ENCODE measurements at places on chromosomes 6 and 20.

DNA sequence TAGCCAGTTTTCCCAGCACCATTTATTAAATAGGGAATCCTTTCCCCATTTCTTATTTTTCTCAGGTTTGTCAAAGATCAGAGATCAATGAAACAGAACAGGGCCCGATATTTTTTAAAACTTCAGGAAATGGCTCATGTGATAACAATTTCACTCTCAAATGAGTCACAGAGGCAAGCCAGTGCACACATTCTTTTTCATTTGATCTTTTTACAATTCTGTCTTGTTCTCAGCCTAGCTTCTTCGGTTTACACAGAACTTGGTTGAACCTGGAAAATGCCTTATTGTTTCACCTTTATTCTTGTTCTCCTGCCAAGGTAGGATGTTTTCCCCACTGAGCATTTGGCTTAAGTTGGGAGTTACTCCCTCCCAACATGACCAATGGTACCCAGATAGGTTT, 258.9 kb downstream of the COL12A1 start:
- no peak for DNase-seq

DNA sequence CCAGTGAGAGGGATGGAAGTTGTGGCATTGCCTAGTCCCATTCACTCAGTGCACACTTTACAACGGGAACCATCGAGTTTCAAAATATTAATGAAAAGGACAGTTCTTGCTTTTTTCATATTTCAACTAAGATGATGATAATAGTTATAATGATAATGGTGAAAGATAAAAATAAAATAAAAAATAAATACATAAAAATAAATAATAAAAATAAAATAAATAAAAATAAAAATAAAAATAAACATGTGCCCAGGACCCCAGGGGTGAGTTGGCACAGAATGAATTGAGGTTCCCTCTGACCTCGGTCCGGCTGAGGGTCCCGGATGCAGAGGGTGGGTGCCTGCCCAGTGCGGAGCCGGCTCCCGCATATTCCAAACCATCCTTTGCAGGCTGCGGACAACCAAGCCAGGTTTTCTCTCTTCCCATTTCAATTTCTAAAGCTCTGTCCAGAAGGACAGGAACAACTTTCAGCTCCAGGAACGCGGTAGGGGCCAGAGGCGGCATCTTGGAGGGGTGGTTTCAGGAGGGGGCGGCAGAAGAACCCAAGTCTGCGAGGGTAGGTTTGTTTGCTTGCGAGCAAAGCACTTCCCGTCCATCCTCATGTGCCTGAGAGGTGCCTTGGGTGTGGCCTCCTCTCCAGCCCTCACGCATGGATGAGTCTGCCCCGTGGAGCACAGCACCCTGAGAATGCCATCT, 236.8 kb downstream of the DLL1 start:
- DNase-seq = no peak

GRCh38 chr6:52162940-52163908, 23.0 kb upstream of the IL17A start:
- peak; percentile 13 for DNase-seq

- DNase-seq = no peak
Measured at GRCh38 chr6:11276911-11277274, 44.4 kb upstream of the NEDD9 start.

DNA sequence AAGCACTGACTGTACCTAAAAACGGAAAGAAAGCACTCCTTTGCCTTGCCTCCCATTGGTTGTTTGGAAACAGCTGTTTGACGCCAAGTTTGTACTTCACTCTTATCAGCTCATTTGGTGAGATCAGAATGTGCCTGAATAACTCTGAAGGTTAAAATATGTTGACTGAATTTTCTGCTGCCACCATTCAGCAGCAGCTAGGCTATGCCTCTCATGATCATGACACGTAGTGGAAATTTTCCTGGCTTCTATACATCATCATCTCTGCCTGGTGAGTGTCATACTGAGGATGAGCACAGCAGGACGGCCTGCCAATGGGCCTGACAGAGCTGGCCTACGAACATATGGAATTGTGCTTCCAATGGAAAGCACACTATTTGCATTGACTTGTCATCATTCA, 704.9 kb upstream of the CITED2 start:
- no peak for DNase-seq

- DNase-seq = no peak
Measured at GRCh38 chr20:63567136-63567385, 7.0 kb downstream of the HELZ2 start.

- peak; percentile 64 for DNase-seq
Measured at GRCh38 chr6:36118550-36119107, 11.7 kb upstream of the MAPK13 start.

DNA sequence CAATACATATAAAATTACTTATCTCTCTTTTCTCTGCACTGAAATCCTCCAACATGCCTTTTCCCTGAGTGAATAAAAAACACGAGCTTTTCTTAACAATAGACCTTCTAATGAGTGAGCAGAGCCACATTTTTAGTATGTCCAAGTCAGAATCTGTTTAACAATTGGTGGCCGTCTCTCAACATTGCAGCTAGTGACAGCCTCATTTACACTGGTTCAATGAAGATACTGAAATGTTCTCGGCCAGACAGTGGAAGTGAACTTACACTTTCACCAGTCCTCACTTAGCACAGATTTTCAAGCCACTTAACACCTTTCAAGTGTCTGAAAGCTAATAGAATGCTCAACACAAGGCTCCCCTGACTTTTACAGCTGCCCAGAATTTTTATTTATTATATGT, 767.1 kb downstream of the KIF16B start:
- DNase-seq = no peak

DNA sequence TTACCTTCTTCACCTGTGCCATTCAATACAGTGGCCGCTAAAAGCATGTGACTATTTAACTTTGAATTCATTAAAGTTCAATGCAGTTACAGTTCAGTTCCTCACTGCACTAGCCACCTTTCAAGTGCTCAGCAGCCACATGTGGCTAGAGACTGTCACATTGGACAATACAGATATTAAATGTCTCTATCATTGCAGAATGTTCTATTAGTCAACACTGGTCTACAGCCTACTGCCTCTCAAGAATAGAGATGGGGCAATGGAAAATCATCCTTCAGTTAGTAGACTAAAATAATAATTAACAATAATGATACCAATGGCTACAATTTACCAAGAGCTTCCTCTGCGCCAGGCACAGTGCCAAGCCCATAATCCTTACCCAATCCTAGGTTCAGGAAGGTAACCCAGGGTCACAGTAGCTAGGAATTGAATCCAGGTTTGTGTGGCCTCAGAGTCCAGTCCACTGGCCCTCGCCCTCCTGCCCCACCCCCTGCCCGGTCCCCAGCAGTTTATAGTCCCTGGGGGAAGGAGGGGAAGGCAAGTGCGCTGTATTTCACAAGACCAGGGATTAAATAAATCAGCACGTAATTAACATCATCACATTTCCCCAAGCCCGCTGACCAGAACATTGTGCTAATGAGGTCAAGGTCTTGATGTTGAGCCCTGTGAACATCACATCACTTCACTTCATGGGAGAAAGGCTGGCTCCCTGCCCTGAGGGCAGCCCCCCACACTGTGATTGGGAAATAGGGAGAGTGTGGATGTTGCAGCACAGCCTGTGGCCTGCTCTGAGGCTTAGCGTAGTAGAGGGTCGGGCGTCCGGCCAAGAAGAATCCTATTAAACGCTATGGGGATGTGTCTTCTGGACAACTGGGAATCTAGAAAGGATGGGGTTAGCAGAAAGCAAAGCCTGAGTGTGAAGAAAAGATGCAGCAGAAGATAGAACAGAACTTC, 147.2 kb downstream of the VEGFA start:
- DNase-seq = no peak

GRCh38 chr6:46772762-46773161, 20.4 kb upstream of the MEP1A start:
- peak; percentile 13 for DNase-seq

DNA sequence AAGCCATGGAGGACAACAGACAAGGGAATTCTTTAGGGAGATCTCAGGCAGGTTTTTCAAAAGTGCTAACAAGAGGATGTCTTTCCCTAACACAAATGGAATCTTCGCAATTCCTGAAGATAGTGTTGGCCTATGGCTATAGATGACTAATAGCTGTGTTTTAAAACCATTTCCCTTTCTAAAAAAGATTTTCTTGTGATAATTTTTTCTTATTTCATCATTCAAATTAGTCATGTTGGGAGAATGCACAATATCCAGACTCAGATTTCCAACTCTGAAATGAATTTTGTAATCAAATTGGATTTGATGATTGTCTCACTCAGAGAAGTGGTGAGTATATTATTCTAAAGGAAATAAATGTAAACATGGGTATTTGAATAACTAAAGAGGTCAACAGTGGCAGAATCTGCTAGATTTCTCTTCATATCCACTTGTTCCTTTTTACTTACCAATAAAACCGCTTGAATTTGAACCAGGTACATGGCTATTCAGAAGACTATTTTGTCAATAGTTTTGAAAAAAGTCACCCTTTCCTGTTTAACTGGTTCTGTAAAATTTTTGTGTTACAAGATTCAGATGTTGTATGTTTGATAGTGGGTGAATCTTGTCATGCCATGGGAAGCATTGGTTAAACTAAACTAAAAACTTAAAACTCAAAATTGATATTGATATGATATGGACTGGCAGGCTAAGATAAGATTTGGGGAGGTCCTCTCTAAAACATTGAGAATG, 1223.7 kb upstream of the EYS start:
- no peak for DNase-seq

- DNase-seq = no peak
Measured at GRCh38 chr20:15848126-15848525, 725.1 kb downstream of the KIF16B start.

GRCh38 chr6:137033828-137034227, 10.9 kb downstream of the IL20RA start:
- DNase-seq = no peak

DNA sequence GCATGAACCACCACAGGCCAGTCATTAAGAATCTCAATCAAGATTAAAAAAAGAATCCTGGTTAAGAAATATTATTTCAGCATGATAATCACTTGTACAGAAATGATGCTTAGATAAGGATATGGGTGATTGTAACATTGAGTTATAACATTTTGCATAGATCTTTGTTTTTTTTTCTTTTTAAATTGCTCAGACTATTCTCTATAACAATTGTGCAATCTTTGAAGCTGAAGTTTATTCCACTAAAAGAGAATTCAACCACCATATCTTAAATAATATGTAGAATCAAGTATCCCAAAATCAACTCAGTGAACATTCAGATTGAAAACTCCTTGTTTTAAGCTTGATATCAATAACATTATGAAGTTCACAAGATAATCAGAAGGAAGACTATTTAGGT, 663 bp upstream of the SMIM28 start:
- no peak for DNase-seq

DNA sequence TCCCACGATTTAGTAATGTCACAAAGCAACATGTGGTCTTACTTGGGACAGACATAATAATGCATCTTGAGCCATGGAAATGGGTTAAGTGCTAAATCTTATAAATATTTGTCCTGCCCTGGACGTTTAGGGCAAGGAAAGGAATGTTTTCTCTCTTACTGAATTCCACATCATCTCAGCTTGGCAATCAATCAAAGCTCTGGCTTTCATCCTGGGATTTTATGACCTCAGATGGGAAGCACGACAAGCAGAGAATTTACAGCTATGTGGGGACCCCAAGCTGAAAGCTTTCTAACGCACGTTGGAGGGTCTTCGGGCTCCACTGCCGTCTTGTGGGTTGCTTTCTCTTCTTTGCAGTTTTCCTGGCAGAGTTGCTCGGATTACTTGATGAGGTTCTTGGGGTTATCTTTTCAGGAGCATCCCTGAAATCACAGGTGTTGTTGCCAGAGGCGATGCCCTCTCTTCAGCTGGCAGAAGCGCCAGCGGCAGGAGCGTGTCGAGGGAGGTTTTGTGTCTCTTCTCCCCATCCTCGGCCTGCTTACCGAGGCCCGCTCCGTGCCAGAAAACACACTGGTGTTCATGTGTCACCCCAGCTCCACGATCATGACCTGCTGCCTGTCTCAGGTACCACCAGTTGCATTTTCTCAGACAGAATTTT, 73.4 kb upstream of the FRMD1 start:
- DNase-seq = no peak

DNA sequence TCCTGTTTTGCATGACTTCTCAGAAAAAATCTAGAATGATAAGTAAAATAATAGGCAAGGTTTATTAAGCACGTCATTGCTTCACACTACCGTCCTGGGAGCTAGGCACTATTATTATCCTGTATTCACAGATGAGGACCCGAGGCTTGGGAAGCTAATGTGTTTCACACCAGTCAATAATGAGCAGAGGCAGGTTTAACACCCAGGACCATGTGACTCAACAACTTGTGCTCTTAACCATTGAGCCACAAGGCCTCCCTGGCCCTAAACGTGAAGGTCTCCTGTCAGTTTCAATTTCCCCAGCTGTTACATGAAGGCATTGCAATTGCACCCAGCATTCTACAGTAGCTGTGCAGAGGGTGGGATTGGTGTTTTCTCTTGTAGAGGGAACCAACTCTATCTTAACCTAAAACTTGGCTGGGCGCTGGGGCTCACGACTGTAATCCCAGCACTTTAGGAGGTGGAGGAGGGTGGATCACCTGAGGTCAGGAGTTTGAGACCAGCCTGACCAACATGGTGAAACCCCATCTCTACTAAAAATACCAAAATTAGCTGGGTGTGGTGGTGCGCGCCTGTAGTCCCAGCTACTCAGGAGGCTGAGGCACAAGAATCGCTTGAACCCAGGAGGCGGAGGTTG, 191.2 kb downstream of the BCAS1 start:
- no peak for DNase-seq

DNA sequence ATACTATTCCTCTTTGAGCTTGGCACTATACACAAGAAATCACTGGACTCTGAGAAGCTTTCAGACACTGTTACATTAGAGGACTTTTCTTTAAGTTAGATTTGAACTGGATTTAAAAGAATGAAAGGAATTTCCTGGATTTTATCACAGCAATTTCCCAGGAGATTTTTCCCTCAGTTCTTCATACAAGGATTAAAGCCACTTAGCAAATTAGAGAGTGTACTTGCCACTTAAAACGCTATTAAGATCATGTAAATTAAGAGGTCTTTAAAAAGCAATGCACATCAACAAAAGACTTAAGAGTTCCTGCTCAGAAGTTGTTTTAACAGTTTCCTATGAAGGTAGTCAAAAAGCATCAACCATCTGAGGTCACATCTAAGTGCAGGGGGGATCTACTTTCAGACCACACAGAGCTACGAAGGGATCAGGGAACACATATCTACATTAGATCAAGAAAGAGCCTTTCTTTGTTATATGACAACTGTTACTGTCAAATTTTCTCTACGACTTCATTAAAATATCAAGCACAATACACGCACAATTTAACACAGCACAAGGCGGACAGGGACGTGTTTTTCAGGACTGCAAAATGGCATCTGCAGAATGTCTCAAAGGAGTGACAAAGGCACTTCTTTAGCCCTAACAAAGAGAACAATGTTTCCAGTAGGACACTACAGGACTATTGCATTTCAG, 65.8 kb downstream of the EPB41L2 start:
- DNase-seq = no peak

Measured in B cell (primary cell).